Stimulated activated CD8-positive, alpha-beta memory T cell treated with anti-CD3 and anti-CD28 coated beads, Interleukin-15, amount 100 ng/mL, for 4 hours (primary cell): ENCODE measurements at places on chromosomes 2 and 18.

GRCh38 chr2:120385355-120386127 lies 39.6 kb downstream of the INHBB start:
- DNase-seq = no peak

DNA sequence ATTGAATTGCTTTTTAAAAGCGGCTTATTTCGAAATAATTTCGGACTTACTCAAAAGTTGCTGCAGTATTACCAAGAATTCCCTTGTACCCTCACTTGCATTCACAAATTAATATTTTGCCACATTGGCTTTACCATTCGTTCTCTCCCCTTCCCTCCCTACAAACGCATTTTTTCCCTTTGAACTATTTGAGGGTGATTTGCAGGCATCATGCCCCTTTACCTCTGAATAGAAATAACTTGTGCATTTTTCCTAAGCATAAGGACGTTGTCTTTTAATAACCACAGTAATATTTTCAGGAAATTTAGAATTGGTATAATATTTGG lies 608 bp downstream of the CCDC138 start:
- DNase-seq = no peak

DNA sequence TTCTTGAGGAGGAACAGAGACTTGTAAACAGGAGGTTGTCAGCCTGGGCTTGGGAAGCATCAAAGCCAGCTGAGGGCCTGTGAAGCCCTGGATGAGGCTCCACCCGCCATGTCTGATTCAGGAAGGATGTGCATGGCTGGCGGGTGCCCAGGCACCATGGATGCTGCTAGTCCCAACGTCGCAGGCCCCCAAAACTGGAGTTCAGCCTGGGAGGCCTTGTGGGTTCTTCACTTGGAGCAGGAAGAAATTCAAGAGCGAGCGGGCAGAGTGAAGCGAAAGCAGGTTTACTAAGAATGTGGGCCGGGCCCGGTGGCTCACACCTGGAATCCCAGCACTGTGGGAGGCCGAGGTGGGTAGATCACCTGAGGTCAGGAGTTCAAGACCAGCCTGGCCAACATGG lies 12.1 kb upstream of the PXDN start:
- no peak for DNase-seq

DNA sequence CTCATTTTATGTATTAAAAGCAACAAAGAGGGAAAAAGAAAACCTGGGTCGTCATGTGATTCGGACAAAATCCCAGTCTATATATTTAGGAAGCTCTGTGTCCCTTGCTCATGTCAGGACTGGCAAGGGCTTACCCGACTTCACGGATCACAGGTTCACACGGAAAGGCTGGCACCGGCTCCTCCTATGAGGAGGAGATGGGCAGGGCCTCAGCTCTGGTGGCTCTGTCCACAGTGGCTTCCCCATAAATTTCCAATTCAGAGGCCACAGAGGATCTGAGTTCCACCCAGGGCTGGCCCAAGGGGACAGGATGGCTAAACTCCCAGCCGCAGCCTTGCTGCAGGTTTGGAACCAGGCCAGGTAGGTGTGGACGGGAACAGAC lies 186.8 kb downstream of the BCL2 start:
- DNase-seq = no peak

- no peak for DNase-seq
These were observed 289.2 kb downstream of the LRRTM4 start for GRCh38 chr2:77232909-77233425.

GRCh38 chr18:79380816-79381806 lies 14.6 kb upstream of the NFATC1 start:
- no peak for DNase-seq

DNA sequence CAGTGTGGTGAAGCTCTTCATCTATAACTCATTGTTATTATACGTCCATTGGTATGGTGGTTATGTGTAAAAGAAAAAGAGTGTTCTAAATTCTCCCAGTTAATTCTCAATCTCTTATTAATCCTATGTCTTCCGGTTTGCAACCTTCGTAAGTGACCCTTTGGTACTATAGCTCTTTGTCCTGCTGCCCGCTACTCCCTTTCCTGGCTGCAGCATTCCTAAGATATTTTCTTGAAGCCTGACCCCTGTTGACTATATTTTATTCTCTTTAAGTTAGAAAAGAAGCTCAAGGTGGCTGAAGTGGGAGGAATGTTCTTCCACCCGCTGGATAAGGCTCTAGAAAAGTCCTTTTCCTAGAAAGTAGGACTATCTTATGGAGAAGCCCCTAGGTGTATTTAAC lies 684.8 kb downstream of the SOCS6 start:
- DNase-seq = no peak

GRCh38 chr18:75478996-75479880 lies 51.7 kb upstream of the SMIM21 start:
- DNase-seq = no peak

DNA sequence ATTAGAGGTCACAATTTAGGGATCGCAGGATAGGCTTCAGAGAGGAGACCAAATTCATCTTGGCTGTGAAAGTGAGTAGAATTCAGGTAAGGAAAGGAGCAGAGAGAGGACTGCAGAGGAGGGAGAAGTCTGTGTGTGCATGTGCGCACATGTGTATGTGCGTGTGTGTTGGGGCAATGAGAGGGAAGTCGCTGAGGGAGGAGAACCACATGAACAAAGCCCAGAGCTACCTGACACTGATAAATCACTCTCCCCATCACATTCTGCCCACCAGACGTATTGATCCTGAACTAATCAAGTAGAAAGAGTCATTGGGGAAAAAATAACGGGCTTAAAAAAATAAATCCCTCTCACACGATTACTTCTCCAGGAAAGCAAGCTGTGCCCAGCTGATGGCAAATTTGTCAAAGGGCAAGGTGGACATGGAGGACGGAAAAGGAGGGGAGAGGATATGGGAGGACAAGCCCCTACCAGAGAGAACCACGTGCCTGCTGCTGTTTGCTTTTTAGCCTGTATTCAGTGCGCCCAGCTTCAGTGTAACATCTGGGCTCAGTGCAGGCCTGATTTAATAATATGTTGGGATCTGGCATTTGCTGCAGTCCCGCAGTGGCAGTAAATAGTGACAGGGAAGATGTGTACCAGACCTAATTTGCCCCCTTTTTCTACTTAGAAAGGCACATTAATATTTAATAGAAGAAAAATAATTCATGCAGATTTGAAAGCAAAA lies 307.5 kb downstream of the C1D start:
- no peak for DNase-seq

DNA sequence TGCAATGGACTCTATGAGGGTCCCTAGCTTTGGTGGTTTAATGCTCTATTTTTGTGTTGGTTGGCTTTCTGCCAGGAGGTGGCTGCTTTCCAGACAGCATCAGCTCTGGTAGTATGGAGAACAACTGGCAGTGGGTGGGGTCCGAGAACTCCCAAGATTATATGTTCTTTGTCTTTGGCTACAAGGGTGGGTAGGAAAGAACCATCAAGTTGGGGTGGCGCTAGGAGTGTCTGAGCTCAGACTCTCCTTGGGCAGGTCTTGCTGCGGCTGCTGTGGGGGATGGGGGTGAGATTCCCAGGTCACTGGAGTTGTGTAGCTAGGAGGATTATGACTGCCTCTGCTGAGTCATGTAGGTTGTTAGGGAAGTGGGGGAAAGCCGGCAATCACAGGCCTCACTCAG lies 976.1 kb upstream of the GYPC start:
- no peak for DNase-seq

DNA sequence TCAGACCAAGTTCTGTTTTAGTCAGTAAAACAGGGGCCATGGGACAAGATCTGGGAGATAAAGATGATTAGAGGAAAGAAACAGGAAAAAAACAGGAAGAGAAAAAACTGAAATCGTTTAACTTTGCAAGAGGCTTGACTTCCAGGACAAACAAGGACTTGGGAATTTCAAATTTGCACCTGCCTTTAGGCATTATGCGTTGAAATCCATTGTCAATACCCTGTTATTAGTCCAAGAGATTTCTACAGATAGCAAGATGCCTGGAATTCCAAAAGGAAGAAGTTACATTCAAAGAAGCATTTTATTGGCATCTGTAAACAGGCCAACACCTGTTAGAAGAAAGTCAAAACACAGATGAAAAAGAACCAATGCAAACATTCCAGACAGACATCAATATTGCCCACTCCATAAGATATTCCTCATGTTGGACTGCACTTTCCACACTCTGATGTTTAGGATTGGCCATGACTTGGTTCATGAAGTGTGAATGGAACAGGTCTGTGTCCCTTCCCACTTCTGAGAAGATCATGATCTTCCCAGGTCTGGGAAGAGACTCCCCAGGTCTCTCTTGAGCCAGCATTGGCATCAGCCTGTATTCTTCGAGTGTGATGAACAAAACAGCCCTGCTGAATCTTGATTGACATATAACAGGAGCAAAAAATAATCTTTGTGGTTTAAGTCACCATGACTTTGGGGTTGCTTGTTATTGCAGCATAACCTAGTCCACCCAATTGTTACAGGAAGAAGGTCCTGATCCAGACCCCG lies 181.4 kb upstream of the FN1 start:
- DNase-seq = no peak

- DNase-seq = no peak
These were observed 107.9 kb downstream of the FAM124B start for GRCh38 chr2:224293976-224294375.

DNA sequence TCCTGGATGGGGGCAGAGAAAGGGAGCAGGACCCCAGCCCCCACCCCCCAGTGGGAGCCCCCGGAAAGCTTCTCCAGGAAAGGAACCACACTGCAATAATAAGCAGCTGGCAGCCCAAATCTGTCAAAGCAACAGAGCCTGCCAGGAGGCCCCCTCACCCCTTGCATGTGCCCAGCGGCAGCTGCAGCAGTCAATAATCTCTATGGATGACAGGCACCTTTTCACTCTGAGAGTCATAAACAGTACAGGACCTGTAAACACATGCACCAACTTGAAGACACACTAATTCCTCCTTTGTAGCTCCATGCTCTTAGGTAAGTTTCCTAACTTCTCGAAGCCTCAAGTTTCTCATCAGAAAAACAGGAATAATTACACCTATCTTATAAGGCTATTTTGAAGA lies 26.2 kb upstream of the KDM3A start:
- no peak for DNase-seq

DNA sequence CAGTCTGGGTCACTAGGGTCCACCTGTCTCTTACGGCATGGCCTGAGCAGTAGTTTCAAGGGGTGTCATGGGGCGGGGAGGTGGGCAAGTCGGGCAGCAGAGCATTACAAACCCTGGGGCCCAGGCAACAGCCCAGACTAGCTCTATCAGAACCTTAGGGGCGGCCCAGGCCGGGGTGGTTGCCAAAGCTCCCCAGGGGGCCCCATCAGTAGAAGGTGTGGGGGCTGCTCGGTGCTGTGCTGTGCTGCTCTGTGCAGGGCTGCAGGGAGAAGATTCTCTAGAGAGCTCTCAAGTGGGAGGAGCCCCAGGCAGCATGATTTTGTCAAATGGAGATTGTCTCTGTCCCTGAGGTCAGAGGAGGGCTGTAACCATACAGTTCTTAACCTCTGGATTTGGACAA lies 36.4 kb upstream of the SLC14A1 start:
- DNase-seq = no peak

DNA sequence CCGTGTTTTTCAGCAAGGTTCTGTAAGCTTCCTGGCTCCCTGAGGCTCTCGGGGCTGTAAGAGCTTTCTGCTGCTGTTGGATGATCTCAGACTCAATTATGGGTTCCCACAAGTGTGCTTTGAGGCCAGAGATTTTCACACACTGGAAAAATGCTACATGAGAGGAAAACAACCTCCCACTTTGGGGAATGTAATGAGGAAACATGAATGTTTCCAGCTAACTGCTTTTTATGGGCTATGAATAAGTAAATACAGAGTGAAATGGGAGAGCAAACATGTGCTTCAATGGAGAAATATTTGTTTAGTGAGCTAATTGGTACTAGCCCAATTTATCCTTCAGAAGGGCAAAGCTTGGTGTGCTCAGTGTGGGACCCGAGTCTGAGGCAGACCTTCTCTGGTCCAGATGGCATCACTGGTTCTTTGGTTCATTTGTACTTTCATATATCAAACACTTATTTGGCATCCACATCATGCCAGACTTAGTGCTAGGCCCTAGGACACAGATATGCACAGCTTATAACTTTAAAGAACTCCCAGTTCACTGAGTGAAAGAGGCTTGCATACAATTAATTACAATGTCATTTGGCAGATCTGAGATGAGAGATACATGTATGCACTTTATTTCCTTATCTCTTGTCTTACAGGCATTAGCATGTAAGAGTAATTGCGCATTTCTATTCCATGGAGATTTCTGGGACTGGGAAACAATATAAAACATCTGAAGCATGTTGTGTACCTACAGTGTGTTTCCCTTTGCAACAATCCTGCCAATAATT lies 248.8 kb downstream of the RDH14 start:
- no peak for DNase-seq

DNA sequence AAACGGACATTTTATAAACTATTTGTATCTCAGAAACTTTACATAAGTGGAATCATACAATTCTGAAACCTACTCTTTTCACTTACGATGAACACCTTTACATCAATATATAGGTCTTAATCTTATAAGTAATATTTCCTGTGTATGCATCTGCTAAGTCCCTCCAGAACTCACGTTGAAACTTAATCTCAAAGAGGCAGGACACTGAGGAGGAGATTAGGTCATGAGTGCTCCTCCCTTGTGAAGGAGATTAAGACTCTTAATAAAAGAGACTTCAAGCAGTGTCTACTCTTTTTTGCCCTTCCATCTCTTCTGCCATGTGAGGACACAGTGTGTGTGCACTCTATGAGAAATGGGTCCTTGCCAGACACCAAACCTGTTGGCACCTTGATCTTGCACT lies 94.7 kb upstream of the CDKL4 start:
- DNase-seq = no peak

- DNase-seq = no peak
These were observed 234.6 kb upstream of the FANCL start for GRCh38 chr2:58475756-58476155.

- no peak for DNase-seq
These were observed 76.0 kb upstream of the DSG1 start for GRCh38 chr18:31241900-31242409.

- no peak for DNase-seq
These were observed 191.9 kb downstream of the ARL4C start for GRCh38 chr2:234304950-234305349.

DNA sequence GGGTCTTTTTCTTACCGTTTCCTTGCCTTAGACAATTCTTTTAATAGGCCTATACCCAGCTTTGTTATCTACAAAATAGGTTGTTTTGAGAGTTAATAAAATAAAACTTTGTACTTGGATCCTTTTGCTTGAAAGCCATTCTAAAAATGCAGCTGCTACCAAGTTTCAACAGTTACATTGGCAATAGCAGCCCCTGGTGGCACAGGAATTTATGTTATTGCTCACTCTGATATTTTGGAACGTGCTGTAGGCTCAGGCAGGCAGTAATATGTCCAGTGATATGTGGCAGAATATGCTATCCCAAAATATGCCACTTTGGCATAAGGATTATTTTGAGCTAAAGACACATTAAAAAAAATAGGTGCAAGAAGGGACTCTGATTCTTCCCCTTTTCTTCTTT lies 6.7 kb upstream of the COMMD1 start:
- no peak for DNase-seq
